ENCODE measurements at places on chromosomes 5 and 9.

- no peak for DNase-seq
These were observed 18.2 kb downstream of the ADRB2 start for GRCh38 chr5:148844433-148845280.

DNA sequence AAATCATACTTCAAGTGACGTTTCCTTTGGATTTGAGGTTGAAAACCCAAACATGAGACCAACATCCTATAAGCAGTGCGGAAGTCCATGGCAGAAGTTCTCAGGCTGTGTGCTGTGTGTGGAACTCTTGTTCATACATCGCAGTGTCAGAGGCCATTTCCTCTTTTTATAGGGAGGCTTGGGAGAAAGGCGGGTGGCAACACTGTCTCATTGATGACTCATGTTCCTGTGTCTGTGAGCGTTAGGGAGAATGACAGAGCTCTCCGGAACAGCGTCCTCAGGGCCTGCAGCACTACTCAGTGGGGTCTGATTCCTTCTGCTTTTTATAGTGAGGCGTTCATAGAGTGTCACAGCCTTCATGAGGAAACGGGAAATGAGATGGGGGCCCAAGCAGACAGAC is 98.8 kb upstream of the BASP1 start:
- no peak for DNase-seq

DNA sequence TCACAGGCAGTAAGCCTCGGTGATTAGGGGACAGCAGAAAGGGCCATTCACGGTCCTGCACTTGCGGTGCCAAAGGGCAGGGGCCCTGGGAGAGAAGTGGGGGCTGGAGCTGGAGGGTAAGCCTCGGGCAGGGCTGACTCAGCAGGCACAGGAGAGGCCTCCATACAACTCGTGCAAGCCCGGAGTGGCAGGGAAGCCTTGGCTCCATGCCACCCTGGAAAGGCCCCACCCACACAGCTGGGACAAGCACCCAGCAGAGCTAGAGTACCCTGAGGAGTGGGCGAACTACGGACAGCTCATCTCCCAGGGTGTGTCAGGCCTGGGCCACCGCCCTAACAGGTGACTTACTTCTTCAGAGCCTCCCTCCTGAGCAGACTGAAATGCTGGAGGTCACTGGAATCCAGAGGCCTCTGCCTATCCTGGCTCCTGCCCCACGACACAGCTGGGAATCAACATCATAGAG is 5.6 kb upstream of the CAMK2A start:
- DNase-seq = peak; percentile 51

DNA sequence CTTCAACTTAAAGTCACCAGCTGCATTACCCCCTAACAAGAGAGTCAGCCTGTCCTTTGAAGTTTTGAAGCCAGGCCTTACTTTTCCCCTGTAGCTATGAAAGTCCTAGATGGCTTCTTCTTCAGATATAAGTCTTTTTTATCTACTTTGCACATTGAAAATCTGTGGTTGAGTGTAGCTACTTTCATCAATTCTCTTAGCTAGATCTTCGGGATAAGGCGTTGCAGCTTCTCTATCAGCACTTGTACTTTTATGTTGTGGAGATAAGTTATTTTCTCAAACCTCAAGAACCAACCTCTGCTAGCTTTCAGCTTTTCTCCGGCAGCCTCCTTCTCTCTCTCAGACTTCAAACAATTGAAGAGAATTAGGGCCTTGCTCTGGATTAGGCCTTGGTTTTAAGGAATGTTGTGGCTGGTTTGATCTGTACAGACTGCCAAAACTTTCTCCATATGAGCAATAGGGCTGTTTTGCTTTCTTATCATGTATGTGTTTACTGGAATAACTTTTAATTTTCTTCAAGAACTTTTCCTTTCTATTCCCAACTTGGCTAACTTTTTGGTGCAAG is 21.6 kb downstream of the CATSPER3 start:
- DNase-seq = no peak

DNA sequence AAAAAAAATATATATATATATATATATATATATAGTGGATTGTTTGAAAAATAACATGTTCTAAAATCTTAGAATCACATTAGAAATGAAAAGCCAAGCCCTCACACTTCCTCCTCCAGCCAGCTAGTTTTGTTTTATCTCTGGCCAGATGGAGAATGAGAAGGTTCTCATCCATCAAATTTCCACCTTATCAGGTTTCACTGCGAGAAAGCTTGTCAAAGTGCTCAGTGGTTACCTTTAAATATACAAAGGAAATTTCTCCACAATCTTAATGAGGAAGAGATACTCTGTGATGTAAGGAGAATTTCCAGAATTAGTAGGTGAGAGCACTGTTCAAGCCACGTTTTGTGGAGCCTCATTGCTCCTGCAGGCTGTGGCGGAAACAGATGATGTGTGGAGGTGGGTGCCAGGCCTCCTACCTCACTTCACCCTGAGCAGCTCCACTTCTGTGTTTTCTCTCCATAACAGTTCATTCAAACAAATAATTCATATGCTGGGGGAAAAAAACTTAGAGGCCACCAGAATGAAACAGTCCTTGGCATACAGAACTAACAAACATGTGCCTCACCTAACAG is 71.9 kb downstream of the CDK5RAP2 start:
- DNase-seq = no peak

DNA sequence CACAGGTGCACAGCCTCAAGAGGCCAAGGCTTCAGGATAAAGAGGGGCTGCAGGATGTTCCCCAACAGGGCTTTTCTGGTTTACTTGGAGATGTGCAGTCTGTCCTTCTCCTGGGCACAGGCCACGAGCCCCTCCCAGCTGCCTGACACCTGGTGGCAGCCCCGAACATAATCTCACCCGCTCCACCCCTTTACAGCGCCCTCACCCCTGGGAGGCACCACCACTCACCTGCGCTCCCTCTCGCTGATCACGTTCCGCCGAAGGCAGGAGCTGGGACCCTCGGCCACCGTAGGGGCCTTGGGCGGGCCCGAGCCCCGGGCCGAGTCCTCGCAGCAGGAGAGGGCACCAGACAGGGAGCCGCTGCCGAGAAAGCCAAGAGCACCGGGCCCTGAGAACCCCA is 514 bp downstream of the SOHLH1 start:
- DNase-seq = peak; percentile 7

GRCh38 chr9:83932851-83933250 is 11.6 kb upstream of the KIF27 start:
- DNase-seq = no peak

- DNase-seq = no peak
These were observed 102.2 kb downstream of the MEF2C start for GRCh38 chr5:88780736-88781135.

GRCh38 chr9:124854822-124855221 is 1.6 kb downstream of the WDR38 start:
- DNase-seq = no peak

GRCh38 chr9:114099669-114100270 is 678 bp upstream of the KIF12 start:
- peak; percentile 44 for DNase-seq

DNA sequence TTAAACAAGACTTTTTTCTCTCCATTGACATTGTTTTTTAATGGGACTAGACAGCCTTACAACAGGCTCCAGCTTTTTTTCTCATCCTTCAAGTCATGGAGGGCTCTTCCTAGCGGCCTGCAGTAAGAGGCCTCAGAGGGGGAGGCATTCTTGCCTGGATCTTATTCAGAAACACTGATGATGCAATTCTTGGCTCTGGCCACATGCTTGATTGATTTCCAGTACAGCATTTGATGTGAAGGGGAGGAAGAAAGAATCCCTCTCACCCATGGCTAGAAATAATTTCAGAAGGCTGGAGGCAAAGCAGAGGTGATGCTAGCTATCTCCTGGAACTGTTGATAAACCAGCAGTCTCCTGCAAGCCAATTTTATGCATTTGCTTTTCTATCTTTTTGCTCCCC is 324.8 kb downstream of the PRELID2 start:
- DNase-seq = no peak
